ENCODE measurements at places on chromosomes 12 and 14.

DNA sequence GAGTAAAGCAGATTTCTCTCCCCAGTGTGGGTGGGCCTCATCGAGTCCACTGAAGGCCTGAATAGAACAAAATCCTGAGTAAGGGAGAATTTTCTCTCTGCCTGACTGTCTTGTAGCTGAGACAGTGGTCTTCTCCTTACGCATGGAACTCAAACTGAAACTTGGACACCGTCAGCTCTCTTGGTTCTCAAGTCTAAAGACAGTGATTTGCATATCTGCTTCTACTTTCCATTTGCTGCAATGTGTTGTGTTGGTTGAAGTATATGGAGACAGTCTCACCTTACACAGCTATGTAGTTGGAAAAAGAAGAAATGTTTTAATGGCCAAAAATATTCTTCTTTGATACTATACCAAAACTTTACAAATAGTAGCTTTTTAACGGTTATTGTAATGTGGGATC lies 160.2 kb upstream of the LMNTD1 start:
- no peak for DNase-seq

DNA sequence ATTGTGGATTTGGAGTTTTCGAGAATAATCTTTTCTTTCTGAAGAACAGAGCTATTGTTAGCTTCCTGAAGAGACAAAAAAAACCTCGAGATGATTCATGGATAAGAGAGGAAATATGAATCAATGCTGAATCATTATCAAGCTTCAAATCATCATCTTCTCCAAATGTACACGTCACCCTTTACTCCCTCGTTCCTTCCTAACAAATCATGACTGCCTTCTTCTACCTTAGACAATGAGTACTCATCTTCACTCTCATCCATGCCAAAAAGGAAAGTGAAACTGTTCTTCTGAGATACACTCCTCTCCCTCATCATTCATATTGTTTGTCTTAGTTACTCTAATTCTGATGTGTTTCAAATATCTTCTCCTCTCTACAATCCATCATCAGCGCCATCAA lies 1115.8 kb upstream of the ATXN7L3B start:
- DNase-seq = no peak

DNA sequence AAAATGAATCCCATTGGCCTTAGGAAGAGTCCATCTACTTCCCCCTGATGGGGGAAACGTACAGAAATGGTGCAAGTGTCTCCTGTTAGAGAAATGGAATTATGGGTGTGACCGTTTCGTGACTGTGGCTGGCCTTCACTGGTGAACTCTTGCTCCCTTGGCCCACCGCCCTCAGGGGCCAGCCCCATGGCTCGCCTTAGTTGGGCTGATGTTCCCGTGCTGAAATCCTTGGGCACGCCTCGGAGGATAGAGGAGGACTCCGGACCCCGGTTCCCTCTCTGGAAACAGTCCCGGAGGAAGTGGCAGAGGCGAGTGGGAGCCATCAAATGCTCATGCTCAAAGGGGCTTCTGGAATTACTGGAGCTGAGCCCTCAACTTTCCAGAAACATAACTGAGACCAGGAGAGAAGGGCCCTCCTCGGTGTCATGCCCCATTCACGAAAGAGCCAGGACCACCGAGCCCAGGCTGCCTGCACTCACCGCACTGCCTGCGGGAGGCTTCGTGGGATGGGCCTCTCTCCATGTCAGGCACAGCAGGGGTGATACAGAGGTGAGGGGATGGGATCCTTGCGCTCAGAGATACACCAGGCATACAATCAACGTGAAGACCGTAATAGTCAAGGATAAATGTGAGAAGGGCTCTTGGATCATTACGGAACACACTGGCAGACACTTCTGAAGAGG lies 10.1 kb upstream of the CACNA2D4 start:
- DNase-seq = no peak

DNA sequence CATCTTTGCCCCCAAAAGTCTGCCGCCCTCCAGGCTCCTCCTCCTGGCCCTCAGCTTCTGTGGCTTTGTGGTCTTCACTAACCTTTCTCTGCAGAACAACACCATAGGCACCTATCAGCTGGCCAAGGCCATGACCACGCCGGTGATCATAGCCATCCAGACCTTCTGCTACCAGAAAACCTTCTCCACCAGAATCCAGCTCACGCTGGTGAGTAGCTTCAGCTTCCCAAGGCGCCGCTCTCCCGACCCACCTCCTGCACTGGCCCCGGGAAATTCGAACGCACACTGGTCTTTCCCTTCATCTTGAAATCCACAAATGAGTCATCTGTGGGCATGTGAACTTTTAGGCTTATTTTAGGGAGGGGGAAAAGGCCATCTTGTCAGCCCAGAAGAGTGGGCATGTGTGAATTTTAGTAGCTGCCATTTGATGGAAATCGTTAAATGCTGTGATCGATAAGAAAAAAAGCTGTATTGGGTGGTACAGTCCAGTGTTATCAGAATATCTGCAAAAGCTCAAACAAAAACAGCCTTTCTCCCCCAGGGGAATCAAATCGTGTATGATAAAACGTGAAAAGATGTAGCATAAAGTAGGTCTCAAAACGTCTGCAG lies 700 bp downstream of the SLC35E3 start:
- DNase-seq = peak; percentile 47
